ENCODE measurements at places on chromosomes 5 and 9.

DNA sequence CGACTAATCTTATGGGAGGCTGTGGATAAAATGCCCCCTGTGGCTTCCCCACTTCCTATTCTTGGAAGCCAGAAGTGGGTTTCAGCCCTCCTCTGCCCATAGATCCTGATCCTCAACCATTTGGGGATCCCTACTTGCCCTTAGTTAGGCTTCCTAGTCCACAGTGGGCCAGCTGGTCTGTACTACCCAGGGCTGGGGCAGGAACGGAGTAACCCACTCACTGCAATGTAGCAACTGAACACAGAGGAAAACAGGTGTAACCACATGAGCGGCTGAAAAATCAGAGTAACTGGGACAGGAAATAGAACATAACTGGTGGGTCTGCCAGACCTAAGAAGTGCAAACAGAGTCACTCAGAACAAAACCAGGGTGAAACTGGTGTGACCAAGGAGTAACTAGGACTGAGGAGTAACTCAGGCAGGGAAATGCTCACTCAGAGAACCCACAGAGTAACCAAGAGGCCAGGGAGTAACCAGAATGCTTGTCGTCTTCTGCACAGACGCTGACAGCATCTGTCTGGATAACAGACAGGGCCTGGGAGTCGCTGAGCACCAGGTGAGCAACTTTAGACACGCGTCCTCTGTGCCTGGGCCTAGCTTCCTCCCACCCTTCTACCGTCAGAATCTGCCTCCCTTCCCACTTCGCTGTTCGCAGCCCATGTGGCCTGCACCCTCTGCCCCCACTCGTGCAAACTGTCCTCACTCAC, 1.0 kb downstream of the AQP3 start:
- peak; percentile 67 for DNase-seq

GRCh38 chr5:172063463-172064235, 57.2 kb upstream of the FBXW11 start:
- DNase-seq = no peak

GRCh38 chr9:136192289-136193126, 12.4 kb downstream of the LHX3 start:
- DNase-seq = no peak

DNA sequence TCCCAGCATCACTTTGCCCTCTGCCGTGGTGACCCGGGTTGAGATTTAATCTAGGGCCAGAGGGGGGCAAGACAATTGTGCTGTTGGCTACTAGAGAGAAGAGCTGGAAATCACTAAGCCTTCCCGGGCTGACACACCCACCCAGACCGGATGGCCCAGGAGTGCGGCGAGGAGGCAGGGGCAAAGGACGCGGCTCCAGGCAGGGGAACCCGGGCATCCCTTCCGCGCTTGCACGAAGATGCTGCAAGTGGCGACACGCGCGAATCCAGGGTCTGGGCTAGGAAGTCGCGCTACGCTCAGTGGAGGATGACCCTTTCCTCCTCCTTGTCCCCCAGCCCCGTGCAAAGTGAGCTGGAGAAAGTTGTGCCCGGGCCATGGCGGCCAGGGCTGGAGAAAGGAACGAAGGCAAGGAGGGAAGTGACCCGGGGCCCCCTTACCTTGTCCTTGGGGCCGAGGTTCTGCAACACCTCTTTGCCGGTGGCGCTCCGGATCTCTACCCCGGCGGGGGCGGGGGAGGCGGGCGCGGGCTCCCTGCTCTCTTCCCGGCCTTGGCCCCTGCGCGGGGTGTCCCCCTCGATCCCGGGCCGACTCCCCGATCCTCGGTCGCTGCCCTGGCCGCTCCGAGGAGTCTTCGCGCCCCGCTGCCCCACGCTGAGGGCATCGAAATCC, 693 bp downstream of the DPYSL3 start:
- DNase-seq = no peak

DNA sequence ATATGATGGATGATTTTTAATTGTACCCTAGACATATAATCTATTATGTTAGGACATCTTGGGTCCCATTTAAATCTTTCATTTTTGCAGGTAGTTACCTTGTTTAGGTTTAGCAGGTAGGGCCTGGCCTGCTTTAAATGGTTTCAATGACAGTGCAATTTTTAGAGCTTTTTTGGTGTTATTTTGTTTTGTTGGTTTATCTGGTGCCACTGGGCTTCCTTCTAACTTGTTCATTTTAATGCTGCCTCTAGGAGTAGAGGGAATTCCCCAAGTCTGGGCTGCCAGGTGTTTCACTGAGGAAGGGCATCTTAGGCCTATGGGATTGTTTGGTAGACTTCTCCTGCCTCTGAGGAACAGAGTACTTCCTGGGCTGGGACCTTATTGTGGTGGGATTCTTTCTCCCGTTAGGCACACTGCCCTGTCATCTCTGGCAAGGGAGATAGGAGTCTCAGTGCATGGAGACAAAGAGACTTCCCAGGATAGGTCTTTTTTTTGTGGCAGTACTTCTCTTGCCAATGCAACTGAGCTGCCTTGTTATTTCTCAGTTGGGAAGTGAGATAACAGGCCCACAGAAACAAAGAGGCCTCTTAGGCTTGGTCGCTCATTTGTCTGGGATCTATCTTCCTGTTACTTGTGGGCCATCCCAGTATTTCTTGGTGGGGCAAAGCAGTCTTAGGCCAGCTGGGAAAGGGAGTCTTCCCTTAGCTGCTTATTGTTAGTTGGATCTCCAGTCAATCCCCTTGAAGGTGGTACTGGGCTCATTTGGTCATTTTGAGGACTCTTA, 282.9 kb downstream of the FER start:
- DNase-seq = no peak

GRCh38 chr9:118148990-118149389, 444.8 kb downstream of the TLR4 start:
- no peak for DNase-seq

- DNase-seq = no peak
Measured at GRCh38 chr5:77924081-77924480, 147.9 kb upstream of the TBCA start.

All from right kidney (tissue), 9 donors.